ENCODE measurements at places on chromosomes 7 and 10. TPM values are rescaled to one million over a fixed set of nuclear protein-coding genes. Genes with fewer than 3 reads are reported as not detected.

DNA sequence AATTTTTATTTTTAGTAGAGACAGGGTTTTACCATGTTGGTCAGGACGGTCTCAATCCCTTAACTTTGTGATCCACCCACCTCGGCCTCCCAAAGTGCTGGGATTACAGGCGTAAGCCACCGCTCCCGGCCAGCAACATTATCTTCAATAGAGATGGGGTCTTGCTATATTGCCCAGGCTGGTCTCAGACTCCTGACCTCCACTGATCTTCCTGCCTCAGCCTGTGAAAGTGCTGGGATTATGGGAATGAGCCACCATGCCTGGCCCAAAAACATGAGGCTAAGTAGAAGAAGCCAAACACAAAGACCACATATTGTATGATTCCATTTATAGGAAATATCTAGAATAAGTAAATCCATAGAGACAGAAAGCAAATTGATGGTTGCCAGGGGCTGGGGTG lies 19.1 kb upstream of the CYTH3 start:
- DNase-seq, result no peak

DNA sequence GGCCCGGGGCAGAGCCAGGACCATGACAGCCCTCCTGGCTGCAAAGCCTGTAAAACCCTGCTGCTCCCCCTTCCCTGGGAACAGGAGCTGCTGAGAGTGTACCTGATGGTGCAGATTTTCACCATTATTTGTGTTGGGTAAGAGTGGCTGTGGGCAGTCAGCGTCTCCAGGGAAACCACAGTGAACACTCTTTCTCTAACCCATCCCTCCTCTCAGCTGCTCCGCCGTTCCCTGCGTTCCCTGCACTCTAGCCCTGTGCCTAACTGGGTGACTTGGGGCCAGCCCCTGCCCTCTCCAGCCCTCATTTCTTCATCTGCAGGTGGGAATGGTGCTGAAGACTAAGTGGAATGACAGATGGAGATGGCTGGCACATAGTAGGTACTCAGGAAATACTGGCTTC lies 75.9 kb upstream of the PCBD1 start:
- DNase-seq, result no peak

GRCh38 chr7:117047496-117047895 lies 94.2 kb downstream of the ST7 start:
- DNase-seq, result no peak

GRCh38 chr7:6651851-6652445 lies 14.8 kb downstream of the ZNF316 start:
- no peak for DNase-seq

- DNase-seq, result peak; percentile 56
Observed at GRCh38 chr7:114086914-114087652, 168.3 kb upstream of the PPP1R3A start.

- no peak for DNase-seq
Observed at GRCh38 chr7:124723012-124723411, 42.6 kb downstream of the GPR37 start.

- DNase-seq, result no peak
Observed at GRCh38 chr7:122846591-122846990, 39.7 kb downstream of the CADPS2 start.

- DNase-seq, result peak; percentile 87
Observed at GRCh38 chr10:78623578-78624215, 445.1 kb upstream of the ZMIZ1 start.

DNA sequence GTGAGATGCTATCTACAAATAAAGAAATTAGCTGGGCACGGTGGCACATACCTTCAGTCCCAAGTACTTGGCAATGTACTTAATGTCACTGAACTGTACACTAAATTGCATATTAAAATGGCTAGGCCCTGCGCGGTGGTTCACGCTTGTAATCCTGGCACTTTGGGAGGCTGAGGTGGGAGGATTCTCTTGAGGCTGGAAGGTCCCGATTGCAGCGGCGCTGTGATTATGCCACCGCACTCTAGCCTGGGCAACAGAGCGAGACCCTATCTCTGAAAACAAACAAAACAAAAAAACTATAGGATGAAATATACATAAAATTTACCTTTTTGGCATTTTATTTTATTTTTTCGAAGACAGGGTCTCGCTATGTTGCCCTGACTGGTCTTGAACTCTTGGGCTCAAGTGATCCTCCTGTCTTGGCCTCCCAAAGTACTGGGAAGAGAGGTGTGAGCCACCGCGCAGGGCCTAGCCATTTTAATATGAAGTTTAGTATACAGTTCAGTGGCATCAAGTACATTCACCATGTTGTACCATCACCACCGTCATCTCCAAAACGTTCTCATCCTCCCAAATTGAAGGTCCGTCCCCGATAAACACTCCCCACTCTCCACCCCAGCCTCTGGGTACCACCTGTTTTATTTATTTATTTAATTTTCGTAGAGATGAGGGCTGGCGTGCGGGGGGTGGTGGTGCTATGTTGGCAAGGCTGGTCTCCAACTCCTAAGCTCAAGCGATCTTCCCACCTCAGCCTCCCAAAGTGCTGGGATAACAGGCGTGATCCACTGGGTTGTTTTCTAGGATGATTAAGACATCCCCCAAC lies 1.3 kb upstream of the EIF3B start:
- no peak for DNase-seq

- DNase-seq, result peak; percentile 49
Observed at GRCh38 chr10:11162828-11163599, 145.3 kb downstream of the CELF2 start.

- DNase-seq, result no peak
Observed at GRCh38 chr7:77971726-77972125, 173.2 kb downstream of the PHTF2 start.

- peak; percentile 85 for DNase-seq
Observed at GRCh38 chr10:33273295-33274002, 61.0 kb downstream of the NRP1 start.

- DNase-seq, result no peak
Observed at GRCh38 chr10:16436367-16436757, 448 bp upstream of the PTER start.

- DNase-seq, result no peak
Observed at GRCh38 chr7:44944821-44945220, 34.0 kb downstream of the MYO1G start.

DNA sequence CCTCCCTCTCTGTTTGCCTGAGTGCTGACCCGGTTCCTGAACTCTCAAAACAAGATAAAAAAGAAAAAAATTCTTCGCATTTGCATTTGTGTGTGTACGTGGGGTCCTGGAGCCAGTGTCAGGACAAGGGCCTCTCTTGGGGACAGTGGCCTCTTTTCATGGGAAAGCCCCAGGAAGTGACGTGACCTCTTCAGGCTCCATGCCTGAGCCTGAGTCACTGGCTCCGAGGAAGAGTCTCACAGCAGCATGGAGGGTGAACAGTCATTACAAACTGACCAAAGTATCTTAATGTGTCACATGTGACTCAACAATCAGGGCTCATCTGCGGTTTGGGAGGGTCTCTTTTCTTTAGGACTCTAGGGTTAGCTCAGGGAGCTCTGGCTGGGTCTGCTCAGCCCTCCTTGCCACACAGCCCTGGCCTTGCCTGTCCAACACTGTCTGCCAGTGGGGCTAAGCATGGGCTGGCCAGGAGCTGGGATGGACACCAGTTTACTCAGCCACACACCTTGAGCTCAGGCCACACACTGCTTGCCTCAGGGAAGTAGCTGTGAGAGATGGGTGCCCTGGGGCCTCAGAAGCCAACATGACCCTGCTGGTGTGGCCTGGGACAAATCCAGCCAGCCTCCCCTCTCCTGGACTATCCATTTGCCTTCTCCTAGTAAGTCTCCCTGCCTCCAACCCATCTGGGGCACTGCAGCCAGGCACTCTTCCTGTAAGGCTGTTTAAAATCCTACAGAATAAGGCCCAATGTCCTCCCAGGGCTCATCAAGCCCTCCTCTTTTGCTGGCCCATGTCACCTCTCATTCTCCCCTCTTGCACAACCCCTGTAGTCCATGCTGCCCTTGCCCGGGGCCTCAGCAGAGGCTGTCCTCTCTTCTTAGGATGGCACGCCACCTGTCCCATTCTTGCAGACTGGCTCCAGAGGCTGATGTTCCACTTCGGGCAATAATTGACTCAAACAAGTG lies 10.5 kb downstream of the TMEM273 start:
- peak; percentile 26 for DNase-seq

DNA sequence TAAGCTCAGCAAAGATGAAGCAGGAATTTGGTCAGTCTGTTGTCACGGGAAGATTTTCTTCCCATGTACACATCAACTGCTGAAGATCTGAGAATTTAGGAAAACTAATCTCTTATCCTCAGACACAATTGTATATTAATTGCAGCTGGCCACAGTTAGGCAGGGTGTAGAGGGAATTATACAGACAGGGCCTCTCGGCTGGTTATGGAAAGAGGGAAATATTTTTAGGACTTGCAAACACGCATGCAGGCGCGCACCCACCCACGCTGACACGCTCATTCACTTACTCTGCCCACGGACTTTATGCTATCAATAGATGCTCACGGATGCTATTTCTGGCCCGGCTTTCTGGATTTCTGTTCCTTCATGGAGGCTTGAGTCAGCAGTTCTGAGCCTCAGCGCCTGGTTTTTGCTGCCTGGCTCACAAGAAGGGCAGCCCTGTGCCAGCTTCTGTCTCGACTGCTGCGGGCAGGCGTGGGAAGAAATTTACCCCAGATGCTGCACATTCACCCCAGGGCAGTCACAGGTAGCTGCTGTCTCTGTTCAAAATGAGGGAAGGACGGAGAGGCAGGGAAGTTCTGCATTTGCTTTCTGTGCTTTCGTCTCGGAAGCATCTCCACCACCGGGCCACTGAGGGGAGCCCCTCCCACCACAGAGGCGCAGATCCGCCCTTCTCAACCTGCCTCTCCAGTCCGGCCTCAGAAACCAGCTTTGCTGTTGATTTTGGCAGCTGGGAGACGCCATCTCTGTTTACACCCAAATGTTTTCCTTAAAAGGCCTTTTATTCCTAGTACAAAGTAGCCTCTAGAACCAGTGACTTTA lies 116.3 kb upstream of the BTBD16 start:
- peak; percentile 82 for DNase-seq

GRCh38 chr7:20021831-20022230 lies 195.4 kb downstream of the MACC1 start:
- no peak for DNase-seq

GRCh38 chr7:66669496-66669895 lies 40.8 kb downstream of the KCTD7 start:
- no peak for DNase-seq

GRCh38 chr7:26190417-26190869 lies 10.1 kb downstream of the HNRNPA2B1 start:
- no peak for DNase-seq

DNA sequence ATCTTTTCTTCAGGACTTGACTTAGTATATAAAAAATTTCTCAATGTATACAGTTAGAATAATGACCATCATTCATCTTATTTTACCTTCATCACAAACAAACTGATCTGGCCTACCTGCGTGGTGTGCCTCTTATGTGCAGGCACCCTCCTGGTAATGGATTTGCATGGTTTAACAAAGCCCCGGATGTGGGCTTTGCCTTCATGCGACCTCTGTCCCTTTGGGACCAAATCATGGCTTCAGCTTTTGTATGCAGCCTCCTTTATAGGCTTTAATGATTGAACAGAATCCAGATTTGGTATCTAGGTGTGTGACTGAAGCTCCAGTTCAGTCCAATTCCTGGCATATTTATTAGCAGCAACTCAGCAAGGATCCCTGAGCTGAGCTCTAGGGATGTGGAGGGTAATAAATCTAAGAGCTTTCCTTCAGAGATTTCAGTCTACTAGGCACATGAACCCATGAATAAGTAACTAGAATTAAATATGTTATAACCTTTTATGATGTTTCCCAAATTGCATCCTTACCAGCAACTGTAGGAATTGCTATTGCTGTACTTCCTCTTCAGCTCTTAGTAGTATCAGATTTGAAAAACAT lies 256.9 kb downstream of the ABCA13 start:
- DNase-seq, result no peak

DNA sequence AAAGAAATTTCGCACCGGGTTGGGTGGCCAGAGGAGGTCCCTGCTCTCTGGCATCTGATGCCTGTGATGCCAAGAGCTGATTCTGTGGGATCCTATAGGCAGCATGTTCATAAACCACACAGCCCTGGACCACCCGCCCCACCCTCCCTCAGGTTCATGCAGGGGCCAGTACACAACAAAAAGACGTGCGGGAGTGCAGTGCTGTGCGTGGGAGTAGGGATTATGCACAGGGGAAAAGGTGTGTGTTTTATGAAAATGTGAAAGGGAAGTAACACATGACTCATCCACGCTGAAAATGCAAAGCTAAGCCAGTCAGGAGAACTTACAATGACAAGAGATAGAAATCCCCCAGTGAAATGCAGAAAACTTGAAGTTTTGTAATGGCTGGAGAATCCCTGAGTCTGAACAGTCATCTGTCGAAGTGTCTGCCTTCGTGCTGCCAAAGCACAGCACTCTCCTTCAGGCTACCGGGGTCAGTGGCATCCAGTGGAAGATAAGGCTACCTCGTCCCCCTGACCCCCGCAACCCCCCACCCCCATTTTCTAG lies 1.1 kb downstream of the KIAA1217 start:
- DNase-seq, result peak; percentile 70

- DNase-seq, result no peak
Observed at GRCh38 chr7:49773936-49774458, 559 bp downstream of the VWC2 start.

The TMEM273 gene
- 1.4 TPM for total RNA-seq

The SHLD2 gene
- total RNA-seq, result 32.7 TPM

The FAM20C gene
- total RNA-seq, result 23.4 TPM

The PTPRZ1 gene
- 64.0 TPM for total RNA-seq

The LRRTM3 gene
- total RNA-seq, result 6.5 TPM

The ITGB8 gene
- total RNA-seq, result 51.3 TPM

Data from umbilical cord (tissue), 2 donors.